MCF 10A (cell line): ENCODE measurements at places on chromosomes 1 and 21. TPM values are rescaled to one million over a fixed set of nuclear protein-coding genes. Genes with fewer than 3 reads are reported as not detected.

FCRL2 gene
- total RNA-seq = not detected in 2 replicates

DNA sequence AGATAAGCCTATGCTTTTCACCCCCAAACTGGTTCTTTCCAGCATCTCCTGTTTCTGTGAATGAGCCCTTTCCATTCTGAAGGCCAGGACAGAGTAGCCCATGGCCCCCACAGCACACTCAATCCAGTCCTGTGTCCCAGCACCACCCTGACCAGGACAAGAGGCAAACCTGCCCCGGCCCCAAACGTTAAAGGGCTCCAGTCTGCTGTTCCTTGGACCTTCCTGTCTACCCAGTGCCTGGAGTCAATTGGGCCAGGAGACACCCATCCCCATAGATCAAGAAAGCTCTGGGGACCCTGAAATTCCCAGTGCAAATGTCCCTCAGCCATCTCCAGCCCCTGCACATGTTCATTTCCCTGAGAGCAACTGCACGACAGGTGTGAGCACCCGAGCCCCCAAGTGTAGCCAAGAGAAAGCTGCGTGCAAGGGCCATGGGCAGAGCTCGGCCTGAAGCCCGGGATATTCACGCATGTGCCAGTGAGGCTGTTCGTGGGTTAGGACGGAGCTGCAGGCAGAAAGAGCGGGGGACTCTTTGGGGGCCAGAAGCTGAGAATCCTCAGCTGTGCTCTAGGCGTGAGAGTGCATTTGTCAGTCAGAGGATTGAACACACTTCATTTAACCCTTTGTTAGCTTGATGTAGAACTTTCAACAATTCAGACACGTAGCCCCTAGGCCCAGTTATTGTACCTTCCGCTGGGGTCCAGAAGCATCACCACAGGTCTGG, 4.2 kb upstream of the RIPK4 start:
- no peak for DNase-seq
- H3K4me3 ChIP-seq = no peak overlapping the region
- peaks cover 23% of the 10 kb centered on the region for H3K4me1 ChIP-seq

- peaks cover 9% of the 10 kb centered on the region for H3K4me1 ChIP-seq
- H3K27ac ChIP-seq = no peak overlapping the region
- no peaks in the 10 kb centered on the region for H3K36me3 ChIP-seq
- no peak for DNase-seq
- no peak overlapping the region for H3K4me3 ChIP-seq
Observed at GRCh38 chr1:173038875-173039554, 11.7 kb downstream of the TNFSF18 start.

DNA sequence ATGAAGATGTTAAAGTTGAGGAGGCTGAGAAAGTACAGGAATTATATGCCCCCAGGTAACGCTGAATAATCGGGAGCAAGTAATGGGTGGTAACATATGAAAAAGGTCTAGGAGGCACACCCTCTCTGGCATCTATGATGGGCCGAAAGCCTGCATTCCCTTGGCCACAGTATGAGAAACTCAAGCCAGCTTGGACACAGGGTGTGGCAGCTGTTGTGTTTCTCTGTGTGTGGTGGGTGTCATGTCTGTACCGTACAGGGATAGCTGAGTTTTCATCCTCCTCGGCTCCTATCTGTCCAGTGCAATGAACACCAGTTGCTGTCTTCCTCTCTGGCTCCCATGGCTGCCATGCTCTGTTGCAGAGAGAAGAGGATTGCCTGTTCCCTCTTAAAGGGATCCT, 32.9 kb downstream of the NBPF3 start:
- no peaks in the 10 kb centered on the region for H3K27me3 ChIP-seq
- no peak overlapping the region for H3K4me3 ChIP-seq
- peaks cover 6% of the 10 kb centered on the region for H3K36me3 ChIP-seq
- no peak for DNase-seq

GBP7 gene
- total RNA-seq = not detected in 2 replicates

OLFML3 gene
- total RNA-seq = 0.20 and 0.30 TPM in 2 replicates

DNA sequence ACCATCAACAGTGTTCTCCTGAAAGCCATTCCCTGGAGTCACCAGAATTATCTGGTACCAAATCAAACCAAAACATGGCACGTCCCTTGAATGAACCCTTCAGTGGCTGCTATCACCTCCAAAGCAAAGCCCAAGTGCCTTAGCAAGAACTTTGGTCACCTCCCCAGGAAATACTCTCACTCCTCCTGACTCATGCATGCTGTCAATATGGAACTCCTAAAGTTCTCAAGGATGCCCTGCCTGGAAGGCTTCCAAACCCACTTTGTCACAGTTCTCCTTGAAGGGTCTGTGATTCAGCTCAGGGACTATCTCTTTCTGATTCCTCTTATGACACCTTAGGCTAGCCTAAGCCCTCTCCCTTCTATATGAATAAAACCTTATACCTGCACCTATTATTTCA, 146.1 kb upstream of the RUNX1 start:
- H3K4me1 ChIP-seq = peaks cover 29% of the 10 kb centered on the region
- no peaks in the 10 kb centered on the region for H3K36me3 ChIP-seq
- H3K4me3 ChIP-seq = no peak overlapping the region
- no peak for DNase-seq
- H3K27me3 ChIP-seq = no peaks in the 10 kb centered on the region

MUL1 gene
- total RNA-seq = 23.4 and 29.9 TPM in 2 replicates

DNA sequence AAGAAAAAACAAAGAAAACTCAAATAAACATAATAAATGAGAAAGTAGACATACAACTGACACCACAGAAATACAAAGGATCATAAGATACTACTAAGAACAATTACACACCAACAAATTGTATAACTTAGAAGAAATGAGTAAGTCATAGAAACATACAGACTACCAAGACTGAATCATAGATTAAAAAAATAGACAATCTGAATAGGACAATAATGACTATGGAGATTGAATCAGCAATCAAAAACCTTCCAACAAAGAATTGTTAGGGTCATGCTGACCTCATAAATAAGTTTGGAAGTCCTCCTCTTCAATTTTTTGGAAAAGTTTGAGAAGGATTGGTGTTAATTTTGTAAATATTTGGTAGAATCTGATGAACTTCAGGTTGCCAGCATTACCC, 159.0 kb downstream of the PTBP2 start:
- no peaks in the 10 kb centered on the region for H3K36me3 ChIP-seq
- no peak overlapping the region for H3K27ac ChIP-seq
- no peaks in the 10 kb centered on the region for H3K27me3 ChIP-seq
- H3K4me1 ChIP-seq = no peaks in the 10 kb centered on the region

GRCh38 chr1:47659146-47659545, 221.3 kb downstream of the FOXD2 start:
- no peak for DNase-seq
- no peak overlapping the region for H3K4me3 ChIP-seq
- no peaks in the 10 kb centered on the region for H3K4me1 ChIP-seq

GRCh38 chr1:222095606-222096475, 354.0 kb upstream of the DUSP10 start:
- H3K4me1 ChIP-seq = no peaks in the 10 kb centered on the region
- H3K27ac ChIP-seq = no peak overlapping the region
- H3K4me3 ChIP-seq = no peak overlapping the region
- H3K27me3 ChIP-seq = no peaks in the 10 kb centered on the region
- H3K36me3 ChIP-seq = no peaks in the 10 kb centered on the region
